Dermis microvascular lymphatic vessel endothelial cell (primary cell): ENCODE measurements at places on chromosomes 13 and 19. TPM values are rescaled to one million over a fixed set of nuclear protein-coding genes. Genes with fewer than 3 reads are reported as not detected.

Gene COL5A3
- total RNA-seq: 0.13 and 0.25 TPM in 2 replicates

Gene KLF2
- total RNA-seq: 2.4 and 2.8 TPM in 2 replicates

Gene ZNF700
- 4.0 and 5.9 TPM in 2 replicates for total RNA-seq

Gene MAN2B1
- total RNA-seq: 35.4 and 68.9 TPM in 2 replicates

Gene ZNF649
- 5.8 and 9.1 TPM in 2 replicates for total RNA-seq

DNA sequence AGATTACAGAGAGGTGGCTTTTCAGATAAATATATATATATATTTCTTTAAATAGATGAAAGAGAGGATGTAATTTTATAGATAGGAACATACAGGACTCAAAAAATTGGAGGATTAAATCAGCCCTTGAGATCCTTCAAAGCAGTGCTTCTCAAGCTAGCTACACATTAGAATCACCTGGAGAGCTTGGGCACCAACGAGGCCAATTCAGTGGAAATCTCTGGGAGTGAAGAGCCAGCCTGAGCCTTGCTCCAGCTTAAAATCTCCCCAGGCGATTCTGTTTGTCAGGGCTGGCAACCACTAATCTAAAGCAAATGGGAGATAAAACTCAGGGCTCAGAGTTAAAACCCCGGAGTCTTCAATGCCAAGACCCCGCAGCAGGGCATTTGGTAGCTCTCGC, 15.0 kb upstream of the CLN5 start:
- no peak for DNase-seq

DNA sequence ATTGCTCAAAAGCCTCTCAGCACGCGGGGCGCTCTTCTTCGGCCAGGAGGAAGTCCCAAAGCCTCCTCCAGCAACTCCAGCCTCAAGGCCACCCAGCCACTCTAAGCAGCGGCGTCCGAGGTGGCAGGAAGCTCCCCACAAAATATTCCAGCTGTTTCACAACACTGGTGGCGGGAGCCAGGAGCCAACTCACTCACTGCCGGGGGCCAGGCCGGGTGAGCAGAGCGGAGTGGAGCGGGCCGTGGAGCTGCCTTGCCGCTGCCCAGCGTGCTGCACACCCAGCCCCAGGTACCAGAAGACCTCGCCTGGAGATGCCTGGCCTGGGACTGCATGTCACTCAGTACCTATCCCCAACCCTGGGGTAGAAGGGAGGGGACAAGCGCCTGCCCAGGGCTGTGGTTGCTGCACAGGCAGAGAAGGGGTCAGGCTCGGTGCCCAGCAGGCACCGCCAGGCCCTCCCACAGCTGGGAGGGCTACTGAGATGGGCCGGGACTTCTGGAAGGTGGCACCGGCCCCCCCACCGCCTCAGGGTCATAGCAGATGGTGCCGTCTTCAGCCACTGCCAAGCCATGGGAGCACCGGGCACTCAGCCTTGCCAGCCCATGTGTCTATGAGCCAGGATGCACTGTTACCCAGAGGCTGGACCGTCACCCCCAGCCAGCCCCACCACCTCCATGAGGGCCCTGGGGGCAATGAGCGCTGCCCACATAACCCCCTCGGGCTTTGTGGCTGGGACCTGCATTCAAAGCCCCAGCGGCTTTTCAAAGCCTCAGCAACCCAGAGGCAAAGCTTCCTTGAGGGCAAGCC, 59.2 kb downstream of the MLLT1 start:
- DNase-seq: no peak

DNA sequence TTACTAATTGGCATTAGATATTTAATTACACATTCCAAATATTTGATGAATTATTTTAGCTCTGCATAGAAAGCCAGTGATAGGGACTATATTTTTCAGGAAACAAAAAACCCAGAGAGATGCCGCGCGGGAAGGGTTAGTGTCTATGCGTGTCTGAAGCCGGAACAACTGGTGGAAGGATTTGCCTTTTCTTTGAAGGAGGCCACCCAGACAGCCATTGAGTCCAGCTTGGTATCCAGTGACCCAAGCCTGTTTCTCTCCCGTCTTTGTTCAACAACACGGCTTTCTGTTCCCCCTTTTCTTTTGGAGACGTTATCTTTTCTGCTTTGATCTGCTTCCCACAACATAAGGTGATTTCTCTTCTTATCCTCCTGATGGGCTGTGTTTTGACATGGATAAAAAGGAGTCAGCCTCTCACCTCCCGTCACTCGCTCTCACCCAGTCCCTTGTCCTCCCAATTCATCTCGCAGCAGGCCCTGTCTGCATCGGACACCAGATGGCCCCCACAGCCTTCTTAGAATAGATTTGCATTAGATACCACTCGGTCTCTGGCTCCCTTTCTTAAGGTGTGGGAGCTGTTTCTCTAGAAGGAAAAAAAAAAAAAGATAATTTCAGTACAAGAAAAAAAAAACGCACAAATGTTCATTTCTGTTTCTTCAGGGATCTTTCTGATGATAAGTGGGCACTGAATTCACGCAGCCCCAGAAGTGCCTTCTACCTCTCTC, 361.8 kb downstream of the ZNF536 start:
- DNase-seq: no peak

DNA sequence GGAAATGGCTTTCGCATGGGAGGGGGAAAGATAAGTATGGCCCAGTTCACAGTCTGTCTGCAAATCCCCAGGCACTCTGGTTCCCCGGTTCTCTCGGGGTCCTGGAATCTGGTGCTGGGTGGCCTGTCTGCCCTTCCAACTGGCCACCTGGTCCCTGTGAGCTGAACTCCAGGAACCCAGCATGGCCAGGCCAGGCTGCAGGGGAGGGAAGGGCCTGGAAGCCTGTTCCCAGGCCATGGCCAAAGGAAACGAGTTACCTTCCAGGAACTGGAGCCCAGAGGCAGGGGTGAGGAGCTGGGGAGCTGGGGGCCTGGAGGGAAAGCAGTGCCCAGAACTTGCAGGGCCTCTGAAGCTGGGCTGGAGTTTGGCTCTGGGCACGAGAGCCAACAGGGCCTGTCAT, 19.1 kb upstream of the PNMA8C start:
- no peak for DNase-seq

DNA sequence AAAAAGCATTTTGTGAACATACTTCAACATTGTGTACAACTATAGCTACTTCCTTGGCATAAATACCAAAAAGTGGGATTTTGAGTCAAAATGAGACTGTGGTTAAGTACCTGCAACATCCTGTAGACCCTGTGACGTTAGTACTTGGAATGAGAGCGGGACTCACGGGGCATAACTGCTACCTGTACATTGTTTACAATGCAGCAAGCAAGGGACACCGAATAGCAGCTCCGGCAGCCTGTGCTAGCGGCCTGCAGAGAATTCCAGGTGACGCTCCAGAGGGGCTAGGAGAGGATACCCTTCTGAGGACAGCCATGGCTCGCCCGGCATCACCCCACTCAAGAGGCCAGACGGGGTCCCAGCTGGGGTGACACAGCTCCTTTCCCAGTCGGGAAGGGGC, 824 bp upstream of the ZNF331 start:
- DNase-seq: no peak

GRCh38 chr13:43054803-43055802, 31.7 kb downstream of the DNAJC15 start:
- DNase-seq: peak; percentile 28
